Spinal cord (tissue), 10 donors: ENCODE measurements at places on chromosomes 5 and 9. TPM values are rescaled to one million over a fixed set of nuclear protein-coding genes. Genes with fewer than 3 reads are reported as not detected.

DNA sequence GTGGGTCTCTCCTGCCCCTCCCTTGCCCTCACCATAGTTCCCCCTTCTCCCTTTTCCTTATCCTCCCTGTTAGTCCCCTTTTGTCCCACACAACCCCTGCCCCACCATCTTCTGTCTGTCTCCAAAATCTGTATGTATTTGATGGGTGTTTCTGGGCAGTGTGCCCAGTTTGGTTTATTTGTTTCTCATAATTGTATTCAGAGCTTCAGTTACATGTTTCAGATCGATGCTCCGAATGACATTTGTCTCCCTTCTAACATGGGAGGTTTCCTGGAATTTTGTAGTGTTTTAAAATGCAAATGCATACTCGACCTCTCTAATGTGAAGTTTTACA, 22.2 kb downstream of the FBXL7 start:
- DNase-seq: peak; percentile 50

DNA sequence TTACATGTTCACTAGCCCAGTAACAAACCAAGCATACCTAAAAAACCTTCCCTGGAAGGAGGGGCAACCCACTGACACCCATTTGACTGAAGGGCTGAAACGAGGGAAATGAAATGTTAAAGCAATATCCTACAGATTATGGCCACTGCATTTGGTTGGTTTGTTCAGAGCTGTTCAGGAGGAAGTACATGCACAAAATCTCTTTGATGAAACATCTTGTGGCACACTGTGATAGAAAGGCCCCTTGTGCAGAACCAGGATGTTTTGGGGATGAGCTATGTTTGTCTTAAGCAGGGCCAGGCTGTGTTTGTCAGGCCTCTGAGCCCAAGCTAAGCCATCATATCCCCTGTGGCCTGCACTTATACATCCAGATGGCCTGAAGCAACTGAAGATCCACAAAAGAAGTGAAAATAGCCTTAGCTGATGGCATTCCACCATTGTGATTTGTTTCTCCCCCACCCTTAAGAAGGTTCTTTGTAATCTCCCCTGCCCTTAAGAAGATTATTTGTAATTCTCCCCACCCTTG, 467.3 kb upstream of the PIK3R1 start:
- DNase-seq: no peak

- DNase-seq: peak; percentile 83
These were observed at the start of gene SMIM32 for GRCh38 chr5:136192526-136193321. SMIM32 (minus strand) TSS chr5:136193162; CDS start chr5:136192524, 638 bp downstream.

DNA sequence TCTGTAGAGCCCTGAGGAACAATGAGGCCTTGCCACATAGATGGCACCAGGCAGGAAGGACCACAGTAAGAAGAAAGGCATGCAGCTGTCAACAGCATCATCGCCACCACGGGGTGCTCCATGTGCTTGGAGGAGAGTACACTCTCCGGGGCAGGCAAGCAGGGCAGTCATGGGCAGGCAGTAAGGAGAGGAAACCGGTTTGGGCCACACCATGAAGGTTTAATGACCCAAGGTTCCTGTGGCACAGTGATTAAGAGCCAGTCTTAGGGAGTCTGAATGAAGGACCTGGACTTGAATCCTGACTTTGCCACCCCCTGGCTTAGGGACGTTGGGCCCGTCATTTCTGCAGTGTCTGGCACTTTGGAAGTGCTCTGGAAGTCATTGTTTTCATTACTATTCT, 80.6 kb upstream of the ZBTB43 start:
- DNase-seq: no peak

- no peak for DNase-seq
These were observed 57.9 kb upstream of the FST start for GRCh38 chr5:53422539-53422938.

DNA sequence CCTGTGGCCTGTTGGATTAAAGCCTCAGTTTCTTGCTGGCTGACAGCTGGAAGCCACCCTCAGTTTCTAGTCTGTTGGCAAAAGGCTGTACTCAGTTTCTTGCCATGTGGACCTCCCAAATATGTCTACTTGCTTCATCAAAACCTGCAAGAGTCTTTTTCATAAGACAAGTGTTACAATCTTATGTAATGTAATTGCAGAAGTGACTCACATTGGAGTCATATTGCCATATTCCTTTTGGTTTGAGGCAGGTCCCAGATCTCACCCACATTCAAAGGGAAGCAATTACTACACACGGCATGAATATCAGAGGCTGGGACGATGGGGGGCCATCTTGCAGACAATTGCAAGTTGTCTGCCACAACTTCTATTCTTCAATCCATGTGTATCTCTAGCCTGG, 286.7 kb upstream of the IL12B start:
- no peak for DNase-seq

DNA sequence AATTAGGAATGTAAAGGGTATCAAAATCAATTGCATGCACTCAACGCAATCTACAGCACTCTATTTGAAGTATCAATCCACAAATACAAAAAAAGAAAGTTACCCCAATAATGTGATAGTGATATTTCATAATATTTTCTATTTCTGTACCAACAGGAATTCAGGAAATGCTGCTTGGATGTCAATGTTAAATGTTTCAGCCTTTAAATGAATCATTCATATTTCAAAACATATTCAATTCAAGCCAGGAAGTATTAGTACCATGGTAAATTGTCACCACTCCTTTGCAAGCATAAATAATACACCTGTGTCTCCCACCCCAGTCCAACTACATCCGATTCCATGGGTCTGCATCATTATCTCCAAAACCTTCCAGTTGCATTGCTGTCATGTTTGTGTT, 1185.5 kb upstream of the CDH18 start:
- DNase-seq: no peak

DNA sequence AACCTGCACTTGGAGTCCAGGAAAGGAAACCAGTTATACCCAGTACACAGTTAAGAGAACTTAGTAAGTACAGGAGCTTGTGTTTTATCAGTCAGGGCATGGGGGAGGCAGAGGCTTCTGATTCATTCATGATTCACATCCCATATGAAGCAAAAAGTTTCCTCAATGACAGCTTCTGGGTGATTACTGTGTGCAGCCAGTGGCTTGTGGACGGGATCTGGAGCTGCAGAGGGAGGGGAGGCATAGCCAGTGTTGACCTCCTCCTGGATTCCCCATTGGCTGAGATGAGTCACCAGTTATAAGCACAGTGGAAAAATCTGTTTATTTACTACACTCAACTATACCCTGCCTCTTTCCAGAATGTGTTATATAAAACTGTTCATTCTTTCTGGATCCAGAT, 17.7 kb downstream of the IL31RA start:
- DNase-seq: no peak

GRCh38 chr5:73031839-73032238, 76.0 kb downstream of the FCHO2 start:
- DNase-seq: no peak

Gene SGCD
- 19.1 TPM for polyA plus RNA-seq

Gene FBXL7
- 28.3 TPM for polyA plus RNA-seq

DNA sequence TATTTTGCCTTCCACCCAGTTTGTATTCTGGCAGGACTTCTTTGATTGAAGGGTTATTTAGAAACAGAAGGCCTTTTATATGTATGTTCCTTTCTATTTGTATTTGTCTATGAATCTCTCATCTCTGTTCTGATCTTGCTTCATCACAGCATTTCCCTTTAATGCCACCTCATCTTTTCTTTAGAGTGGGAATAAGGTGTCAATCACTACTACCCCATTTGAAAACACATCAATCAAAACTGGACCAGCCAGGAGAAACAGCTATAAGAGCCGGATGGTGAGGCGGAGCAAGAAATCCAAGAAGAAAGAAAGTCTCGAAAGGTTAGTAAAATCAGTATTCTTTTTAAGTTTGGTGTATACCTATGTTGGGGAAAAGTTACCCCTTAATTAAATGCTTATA, 36.3 kb downstream of the CD180 start:
- DNase-seq: no peak

Gene SLC6A3
- 0.95 TPM for polyA plus RNA-seq

- DNase-seq: no peak
These were observed 237.5 kb downstream of the GADD45G start for GRCh38 chr9:89842267-89842768.

GRCh38 chr9:109010746-109011145, 2.6 kb downstream of the CTNNAL1 start:
- DNase-seq: no peak

GRCh38 chr9:131704141-131704983, 35.5 kb downstream of the RAPGEF1 start:
- DNase-seq: peak; percentile 80

DNA sequence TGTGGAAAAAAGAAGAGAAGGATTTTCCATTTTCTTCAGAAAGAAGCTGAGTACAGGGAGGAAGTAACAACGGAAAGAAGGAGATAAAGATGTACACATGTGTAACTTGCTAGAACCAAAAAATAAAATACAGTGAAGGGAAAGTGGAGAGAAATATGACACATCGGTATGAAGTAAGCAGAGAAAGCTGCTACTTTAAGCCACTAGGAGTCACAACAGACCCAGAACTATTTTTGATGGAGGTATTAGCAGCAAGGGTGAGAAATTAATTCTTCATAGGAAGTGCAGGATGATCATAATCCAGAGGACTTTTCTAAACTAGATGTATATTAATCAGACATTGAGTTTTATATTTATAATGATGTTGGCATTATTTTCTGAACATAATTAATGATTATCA, 88.5 kb downstream of the FAM174A start:
- DNase-seq: no peak

- DNase-seq: no peak
These were observed 376.7 kb downstream of the DNAH5 start for GRCh38 chr5:13567819-13568218.

GRCh38 chr5:77168161-77168878, 42.2 kb upstream of the PDE8B start:
- DNase-seq: peak; percentile 48

GRCh38 chr5:177447611-177448243, 1.1 kb downstream of the PRR7 start:
- no peak for DNase-seq

- no peak for DNase-seq
These were observed 754.7 kb downstream of the DTWD2 start for GRCh38 chr5:118233606-118234005.

Gene PRDM9
- polyA plus RNA-seq: not detected

DNA sequence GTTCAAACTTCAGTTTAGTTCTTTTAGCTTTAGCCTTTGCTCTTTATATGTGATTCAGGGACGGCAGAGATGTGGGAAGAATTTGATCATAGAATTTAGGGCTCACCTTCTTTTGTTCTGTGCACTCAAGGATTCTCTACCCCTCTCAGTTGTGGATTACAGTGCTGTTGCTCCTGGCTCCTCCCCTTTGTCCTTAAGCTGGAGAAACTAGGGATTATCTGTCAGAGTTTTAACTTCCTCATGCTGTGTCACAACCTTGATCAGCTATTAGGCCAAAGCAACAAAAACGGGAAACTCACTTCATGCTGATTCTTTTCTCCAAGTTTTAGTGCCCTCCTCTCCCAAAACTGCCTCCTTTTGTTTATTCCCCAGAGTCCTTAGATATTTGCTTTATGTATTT, 13.0 kb upstream of the PCDHAC2 start:
- DNase-seq: no peak

DNA sequence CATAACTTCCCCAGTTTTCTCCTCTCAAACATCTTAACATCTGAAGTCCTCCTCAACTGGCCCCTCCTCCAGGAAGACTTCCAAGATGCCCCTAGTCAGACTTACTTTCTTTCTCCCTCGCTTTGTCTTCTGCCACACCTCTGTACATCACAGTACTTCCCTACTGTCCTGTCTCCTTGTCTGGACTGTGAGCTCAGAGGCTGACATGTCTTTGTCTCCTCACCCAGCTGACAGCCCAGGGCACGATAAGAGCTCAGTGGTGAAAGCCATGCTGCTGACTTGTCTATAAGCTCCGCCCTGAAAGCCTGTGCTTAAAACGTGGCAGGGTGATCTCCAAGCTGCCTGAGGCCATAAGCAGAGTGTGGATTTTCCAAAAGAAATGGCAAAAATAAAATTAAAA, 33.0 kb upstream of the SLC25A51 start:
- DNase-seq: no peak

- no peak for DNase-seq
These were observed 31.6 kb downstream of the TNFSF8 start for GRCh38 chr9:114898741-114899140.

Gene NIM1K
- polyA plus RNA-seq: 18.0 TPM

Gene BAAT
- 0.48 TPM for polyA plus RNA-seq

DNA sequence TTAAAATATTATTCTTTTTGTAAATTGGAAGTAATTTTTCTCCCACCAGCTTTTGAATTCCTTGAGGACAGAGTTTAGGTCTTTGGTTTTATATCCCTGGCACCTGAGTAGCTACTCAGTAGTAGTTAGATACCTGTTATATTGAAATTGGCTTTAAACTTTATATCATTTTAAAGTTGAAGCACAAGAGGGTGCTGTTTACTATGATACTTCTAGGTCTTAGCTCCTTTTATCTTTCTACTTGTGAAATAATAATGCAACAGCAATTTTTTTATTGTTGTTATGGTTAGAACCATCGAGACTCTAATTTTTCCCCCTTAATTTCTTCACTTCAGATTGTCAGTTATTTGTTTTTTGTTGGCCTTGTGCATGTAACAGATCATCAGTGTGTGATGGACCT, 46.3 kb downstream of the AP3S1 start:
- peak; percentile 2 for DNase-seq

Gene PCDHGC4
- polyA plus RNA-seq: 91.8 TPM

DNA sequence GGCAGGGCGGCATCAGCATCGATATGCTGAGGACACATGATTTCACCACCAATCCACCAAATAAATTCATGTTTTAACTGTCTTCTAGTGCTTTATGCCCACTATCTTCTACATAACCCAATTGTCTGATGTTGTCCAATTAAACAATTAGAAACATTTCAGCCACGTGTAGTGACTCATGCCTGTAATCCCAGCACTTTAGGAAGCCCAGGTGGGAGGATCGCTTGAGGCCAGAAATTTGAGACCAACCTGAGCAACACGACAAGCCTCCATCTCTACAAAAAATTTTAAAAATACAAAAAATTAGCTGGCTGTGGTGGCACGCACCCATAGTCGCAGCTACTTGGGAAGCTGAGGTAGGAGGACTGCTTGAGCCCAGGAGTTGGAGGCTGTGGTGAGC, 128.1 kb downstream of the MYO10 start:
- DNase-seq: no peak

GRCh38 chr5:83645936-83646335, 74.7 kb downstream of the HAPLN1 start:
- no peak for DNase-seq

DNA sequence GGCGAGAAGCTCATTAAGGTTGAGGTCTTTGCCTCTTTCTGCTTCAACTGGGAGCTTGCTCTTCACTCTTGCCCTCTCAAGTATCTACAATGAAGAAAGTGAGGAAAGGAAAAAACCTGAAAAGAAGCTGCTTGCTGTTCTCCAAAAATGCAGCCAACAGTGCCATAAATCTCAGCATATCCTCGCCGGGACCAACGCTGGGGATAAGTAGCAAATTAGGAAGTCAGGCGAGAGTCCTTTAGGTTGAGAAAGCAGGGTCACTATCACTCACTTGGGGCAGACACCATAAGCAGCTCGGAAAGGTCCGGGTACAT, 399 bp downstream of the NUP155 start:
- DNase-seq: no peak

Gene KIF12
- 5.3 TPM for polyA plus RNA-seq

Gene CEP120
- polyA plus RNA-seq: 18.4 TPM

DNA sequence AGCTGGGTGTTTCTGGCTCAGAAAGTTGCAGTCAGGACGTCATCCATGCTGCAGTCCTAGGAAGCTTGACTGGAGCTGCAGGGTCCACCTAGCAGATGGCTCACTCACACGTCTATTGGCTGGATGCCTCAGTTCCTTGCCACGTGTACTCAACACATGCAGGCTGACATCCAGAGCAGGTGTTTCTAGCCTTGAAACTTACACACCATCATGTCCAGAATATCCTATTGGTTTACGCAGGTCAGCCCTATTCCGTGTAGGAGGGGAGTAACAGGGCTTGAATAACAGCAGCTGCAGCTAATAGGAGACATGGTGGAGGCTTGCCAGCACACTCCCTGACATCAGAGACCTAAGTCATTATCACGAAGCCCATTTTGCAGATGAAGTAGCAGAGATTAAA, 473.5 kb downstream of the ACTL7B start:
- DNase-seq: no peak
